SHP77 (cell line): ENCODE measurements at places on chromosomes 7 and 10.

DNA sequence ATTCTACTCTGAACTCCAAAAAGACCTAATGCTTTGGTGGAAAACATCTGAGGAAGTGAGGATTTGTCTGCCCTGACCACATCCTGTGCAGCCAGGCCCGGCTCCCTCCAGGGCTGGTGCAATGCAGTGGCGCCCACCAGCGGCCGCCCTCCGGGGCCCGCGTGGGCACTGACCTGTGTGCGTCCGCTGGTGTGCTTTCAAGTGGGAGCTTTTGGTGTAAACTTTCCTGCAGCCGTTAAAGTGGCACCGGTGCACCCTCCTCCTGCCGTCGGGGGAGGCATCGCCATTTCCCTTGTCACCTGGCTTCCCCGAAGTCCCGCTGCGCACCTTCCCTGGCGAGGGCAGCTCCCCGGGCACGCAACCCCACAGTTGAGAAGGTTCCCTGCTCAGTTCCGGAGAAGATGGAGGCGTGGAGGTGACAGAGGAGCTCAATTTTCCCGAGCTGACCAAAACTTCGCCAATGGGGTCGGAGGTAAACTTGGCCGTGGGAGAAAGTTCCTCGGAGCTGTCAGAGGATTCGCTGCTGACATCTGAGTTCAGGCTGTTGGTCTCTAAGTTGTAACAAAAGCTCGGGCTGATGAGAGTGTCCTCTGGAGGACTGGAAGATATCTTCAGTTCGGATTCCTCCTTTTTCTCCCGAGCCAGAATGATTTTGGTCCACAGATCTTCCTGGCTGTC lies 3.4 kb downstream of the KLF6 start:
- no peak for DNase-seq

- DNase-seq: no peak
These were observed 14.3 kb downstream of the PTPRE start for GRCh38 chr10:127921075-127921752.

DNA sequence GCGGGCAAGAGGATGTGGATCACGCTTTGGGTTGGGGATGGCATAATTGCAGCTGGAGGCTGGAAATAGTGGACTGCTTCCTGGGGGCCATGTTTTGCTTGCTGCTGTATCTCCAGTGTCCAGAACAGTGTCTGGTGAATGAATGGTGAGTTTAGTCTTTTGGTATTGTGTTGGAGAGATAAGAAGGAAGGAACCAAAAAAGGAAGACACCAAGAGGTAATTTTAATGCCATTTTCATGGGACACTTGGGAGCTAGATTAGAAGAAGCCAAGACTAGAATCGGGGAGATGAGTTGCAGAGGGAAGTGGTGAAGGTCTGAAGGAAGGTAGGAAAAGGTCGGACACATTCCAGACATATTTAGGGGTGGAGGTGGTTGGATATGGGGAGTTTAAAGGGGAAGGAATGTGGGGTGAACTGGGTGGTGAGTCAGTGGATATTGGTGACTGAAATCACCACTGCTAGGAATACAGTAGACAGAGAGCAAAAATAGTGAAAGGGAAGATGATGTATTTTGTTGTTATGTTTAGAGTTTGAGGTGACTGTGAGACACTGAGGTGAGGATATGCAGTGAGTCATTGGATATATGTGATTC lies 76.7 kb downstream of the CCNY start:
- DNase-seq: no peak

- DNase-seq: no peak
These were observed 128.5 kb upstream of the VKORC1L1 start for GRCh38 chr7:65744406-65744805.

GRCh38 chr10:12703126-12703525 lies 298.4 kb downstream of the CCDC3 start:
- no peak for DNase-seq

DNA sequence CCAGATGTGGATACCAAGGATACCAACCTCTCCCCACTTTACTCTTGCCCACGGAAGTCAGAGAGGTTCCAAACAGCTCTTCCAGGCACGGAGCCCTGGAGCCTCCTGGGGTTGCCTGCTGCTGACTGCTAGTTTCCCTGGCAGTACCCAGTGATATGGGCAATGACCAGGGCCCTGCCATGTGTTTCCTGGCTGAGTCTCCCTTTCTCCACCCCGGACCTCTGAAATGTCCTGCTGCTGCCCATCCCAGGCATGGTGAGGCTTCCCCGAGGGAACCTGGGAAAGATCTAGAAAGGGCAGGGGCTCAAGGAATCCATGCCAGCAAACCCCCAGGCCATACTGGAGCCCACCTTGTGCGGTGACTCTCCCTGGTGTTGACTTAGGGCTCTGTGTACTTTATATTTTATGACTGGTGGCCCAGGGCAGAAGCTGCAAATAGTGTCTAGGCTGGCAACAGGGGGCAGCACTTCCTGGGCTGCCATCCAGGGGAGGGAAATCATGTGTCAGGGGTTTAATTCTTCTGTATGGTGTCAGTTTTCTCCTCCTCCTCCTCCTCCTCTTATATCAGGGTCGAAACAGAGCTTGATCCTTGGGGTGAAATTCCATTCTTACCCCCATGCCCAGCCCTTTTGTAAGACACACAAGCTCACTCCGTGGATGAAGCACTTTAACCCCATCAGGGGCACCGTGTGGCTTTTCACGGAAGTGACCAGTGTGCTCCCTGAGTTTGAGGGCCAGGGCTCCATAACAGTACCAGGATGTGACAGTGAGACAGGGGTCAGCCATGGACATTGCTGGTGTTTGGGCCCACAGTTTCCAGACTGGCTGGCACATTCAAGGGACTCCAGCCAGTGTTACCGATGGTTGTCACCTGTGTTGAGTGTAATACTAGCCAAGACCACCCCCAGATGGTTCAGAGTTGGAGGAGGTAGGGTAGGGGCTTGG lies 62.4 kb upstream of the GDF10 start:
- no peak for DNase-seq

GRCh38 chr7:15709978-15710377 lies 23.5 kb upstream of the MEOX2 start:
- no peak for DNase-seq

DNA sequence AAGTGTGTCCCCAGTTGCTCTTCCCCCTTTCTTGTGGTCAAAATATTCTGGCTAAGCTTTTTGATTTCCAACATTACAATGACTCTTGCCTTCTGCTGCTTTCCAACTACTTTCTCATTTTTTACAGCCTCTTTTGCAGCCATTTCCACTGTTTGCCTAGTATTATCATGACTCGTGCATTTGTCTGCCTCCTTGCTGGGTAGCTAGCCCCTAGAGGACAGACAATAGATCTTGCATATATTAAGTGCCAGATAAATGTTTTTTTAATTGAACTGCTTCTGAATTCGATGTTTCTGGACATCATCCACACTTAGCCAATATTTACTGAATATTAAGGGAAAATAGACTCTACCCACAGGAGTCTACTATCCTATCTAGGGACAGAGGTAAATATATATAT lies 124.5 kb downstream of the POU6F2 start:
- no peak for DNase-seq

DNA sequence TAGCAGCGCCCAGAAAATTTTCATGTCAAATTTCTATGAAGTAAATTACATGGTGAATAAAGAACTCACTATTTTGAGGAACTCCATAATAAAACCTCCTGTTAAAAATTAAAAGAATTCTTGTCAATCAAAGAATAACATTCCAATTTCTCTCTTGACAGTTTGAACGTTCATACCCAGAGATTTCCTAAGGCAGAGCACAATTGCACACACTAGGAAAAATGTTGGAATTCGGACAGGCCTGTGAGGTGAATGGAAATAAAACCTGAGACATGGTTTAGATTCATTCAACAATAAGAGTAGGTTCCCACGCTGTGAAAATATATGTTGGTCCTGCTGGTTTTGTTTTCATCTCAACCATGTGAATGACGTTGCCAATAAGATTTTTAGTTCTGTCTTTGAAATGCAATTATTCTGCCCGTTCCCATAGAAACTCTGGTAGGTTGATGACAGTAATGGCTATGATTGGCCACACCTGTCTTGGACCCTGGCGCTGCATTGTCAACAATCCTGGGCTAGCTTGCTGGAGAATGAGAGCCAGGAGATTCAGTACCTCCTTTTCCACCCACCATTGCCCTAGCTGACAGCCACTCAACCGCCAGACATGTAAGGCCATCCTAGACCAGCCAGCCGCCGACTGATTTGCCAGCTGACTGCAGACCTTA lies 43.3 kb upstream of the RAPGEF5 start:
- DNase-seq: no peak

DNA sequence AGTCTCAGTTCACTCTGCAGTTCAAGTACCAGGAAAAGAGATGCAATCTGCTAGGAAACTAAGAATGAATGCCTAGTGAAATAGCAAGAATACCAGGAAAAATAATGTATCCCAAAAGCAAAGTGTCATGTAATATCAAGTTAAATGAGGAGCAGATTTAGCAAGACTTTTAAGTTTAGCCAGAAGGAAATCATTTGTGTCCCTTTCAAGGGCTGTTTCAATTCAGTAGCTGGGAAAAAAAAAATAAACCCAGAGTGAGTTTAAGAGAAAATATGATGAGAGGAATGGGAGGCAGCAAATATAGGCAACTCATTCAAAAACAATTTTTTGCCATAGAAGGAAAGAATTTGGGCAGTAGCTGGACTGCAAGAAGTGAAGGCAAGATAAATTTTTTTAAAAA lies 135.8 kb downstream of the DGKB start:
- no peak for DNase-seq

DNA sequence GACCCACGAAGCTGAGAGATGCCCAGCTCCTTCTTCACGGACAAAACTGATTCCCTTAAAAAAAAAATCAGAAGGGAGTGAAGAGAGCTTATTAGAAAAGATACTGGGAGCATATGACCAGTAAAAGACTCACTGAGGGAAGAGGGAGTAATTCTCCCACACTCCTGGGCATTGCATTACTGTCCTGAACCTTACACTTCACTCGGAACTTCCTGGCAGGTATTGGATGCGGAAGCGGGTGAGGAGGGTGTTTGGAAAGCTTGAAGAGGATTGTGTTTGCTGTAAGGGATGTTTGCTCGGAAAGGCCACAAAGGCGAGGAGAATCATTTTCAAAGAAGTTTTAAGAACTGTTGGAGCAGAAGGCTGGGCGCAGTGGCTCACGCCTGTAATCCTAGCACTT lies 375 bp downstream of the HKDC1 start:
- DNase-seq: no peak

GRCh38 chr7:36455646-36456045 lies 66.0 kb downstream of the ANLN start:
- no peak for DNase-seq

DNA sequence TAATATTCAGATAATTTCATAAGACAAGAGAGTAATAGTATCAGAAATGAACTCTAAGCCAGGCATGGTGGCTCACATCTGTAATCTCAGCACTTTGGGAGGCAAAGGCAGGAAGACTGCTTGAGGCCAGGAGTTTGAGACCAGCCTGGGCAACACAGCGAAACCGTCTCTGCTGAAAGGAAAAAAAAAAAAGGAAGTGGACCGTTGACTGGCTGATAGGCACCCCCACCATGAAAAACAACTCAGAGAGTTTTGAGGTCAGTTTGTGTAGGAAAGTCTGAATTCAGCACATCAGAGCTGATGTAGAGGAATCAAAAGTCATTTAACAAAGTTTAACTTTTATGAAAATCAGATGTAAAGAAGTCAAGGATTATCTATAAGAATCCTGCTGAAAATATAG lies 63.2 kb upstream of the AMPH start:
- DNase-seq: no peak

GRCh38 chr7:48782511-48782910 lies 141.8 kb upstream of the CDC14C start:
- peak; percentile 99 for DNase-seq
